ENCODE measurements at places on chromosomes 12 and 14. TPM values are rescaled to one million over a fixed set of nuclear protein-coding genes. Genes with fewer than 3 reads are reported as not detected.

SLC6A15 gene
- total RNA-seq: 5.9 TPM

GLIPR1 gene
- total RNA-seq: 2.7 TPM

DNA sequence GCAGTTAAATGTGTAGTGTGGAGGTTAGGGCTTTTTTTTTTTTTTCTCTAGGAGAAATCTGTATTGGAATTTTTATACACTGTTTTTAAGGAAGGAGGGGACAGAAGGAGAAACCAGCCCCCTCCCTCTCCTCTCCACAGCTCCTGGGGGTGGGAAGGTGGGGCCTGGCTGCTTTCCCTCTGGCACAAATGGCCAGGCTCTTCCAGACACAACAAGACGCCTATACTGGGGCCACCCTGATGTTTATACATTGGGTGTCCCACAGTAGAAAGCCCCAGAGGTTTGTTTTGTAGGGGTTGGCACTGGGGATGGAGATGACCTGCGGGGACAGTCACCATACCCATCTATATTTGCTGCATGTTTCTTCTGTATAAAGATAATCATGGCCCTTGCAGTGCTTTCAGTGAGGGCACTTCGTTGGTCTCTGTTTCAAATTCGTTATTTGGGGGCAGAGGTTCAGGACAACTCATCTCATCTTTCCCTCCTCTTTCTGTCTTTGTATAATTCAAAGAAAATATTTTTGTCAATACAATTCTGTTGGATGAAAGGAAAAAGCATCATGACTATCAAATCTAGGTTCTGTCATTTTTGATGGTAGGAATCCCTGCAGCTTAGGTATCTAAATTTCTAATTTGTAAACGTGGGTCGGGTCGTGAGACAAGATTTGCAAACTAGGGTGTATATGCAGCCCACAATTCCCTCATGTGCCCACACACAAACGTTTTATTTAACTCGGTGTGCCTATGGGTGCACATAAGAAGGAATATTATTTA, 2.3 kb upstream of the HOTAIR start:
- peaks cover 78% of the 10 kb centered on the region for H3K27me3 ChIP-seq
- H3K4me3 ChIP-seq: no peak overlapping the region
- H3K36me3 ChIP-seq: no peaks in the 10 kb centered on the region
- peak overlapping the region; percentile 84 for H3K27ac ChIP-seq
- H3K4me1 ChIP-seq: peaks cover 77% of the 10 kb centered on the region

- peaks cover 28% of the 10 kb centered on the region for H3K36me3 ChIP-seq
- no peak overlapping the region for H3K4me3 ChIP-seq
- DNase-seq: no peak
- no peak overlapping the region for H3K27ac ChIP-seq
- H3K27me3 ChIP-seq: no peaks in the 10 kb centered on the region
These were observed 43.7 kb downstream of the SAV1 start for GRCh38 chr14:50624447-50624846.

- H3K4me1 ChIP-seq: no peaks in the 10 kb centered on the region
- no peaks in the 10 kb centered on the region for H3K36me3 ChIP-seq
- DNase-seq: no peak
- no peak overlapping the region for H3K4me3 ChIP-seq
- H3K27ac ChIP-seq: no peak overlapping the region
These were observed 30.9 kb downstream of the NUBPL start for GRCh38 chr14:31592122-31592521.

DNA sequence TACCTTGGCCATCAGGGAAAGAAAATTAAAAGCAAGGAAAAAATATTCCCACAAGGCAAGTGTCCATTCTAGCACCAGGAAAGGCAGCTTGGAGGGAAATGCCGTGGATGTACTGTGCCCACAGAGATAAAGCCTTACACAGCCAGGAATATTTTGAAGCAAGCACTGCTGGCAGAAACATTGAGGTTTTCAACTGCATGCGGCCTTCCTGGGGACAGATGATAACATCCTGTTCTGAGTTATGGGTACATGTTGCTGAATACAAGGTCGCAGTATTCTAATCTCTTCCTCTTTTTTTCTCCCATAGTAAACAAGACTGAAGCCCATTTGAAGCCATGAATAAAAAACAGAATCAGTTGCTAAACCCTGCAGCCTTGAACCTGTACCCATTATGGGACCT, 197.1 kb downstream of the BTG1 start:
- H3K27me3 ChIP-seq: no peaks in the 10 kb centered on the region
- no peaks in the 10 kb centered on the region for H3K36me3 ChIP-seq
- DNase-seq: no peak
- H3K4me3 ChIP-seq: no peak overlapping the region
- no peaks in the 10 kb centered on the region for H3K4me1 ChIP-seq
- no peak overlapping the region for H3K27ac ChIP-seq
